ENCODE measurements at places on chromosomes 1 and 21. TPM values are rescaled to one million over a fixed set of nuclear protein-coding genes. Genes with fewer than 3 reads are reported as not detected.

GRCh38 chr21:44994695-44995342 lies 55.0 kb downstream of the SLX9 start:
- no peak for DNase-seq

DNA sequence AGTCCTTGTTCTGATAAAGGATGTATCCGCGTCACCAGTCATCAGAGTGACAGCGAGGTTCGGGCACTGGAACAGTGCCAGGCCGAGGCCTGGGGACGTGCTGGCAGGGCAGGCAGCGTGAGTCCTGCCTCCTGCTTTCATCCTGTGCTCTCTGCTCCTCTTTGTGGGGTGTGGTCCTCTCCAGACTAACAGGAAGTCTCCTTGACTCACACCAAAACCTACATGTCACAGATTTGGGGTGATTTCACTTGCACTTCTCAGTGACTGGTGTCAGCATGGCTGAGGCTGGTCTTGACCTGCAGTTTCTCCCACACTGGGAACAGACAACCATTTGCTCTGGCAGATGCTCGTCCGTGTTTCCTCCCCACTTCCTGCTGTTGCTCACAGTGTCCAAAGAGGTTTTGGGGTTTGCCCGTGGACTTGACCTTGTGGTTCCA lies 8.8 kb upstream of the NLRP3 start:
- DNase-seq: no peak

GRCh38 chr1:115679141-115679611 lies 37.4 kb downstream of the VANGL1 start:
- DNase-seq: no peak

GRCh38 chr1:91611483-91611917 lies 110.8 kb downstream of the CDC7 start:
- no peak for DNase-seq

- DNase-seq: no peak
Observed at GRCh38 chr1:26900815-26901511, 696 bp upstream of the GPATCH3 start.

GRCh38 chr1:34370748-34371147 lies 194.0 kb downstream of the C1orf94 start:
- peak; percentile 79 for DNase-seq

PHACTR4 gene
- total RNA-seq: 56.0 TPM

OR2T2 gene
- not detected for total RNA-seq
